ENCODE measurements at places on chromosomes 12 and 14. TPM values are rescaled to one million over a fixed set of nuclear protein-coding genes. Genes with fewer than 3 reads are reported as not detected.
A peak's percentile ranks its signal among the peaks of the same experiment; 100 is the strongest.

DNA sequence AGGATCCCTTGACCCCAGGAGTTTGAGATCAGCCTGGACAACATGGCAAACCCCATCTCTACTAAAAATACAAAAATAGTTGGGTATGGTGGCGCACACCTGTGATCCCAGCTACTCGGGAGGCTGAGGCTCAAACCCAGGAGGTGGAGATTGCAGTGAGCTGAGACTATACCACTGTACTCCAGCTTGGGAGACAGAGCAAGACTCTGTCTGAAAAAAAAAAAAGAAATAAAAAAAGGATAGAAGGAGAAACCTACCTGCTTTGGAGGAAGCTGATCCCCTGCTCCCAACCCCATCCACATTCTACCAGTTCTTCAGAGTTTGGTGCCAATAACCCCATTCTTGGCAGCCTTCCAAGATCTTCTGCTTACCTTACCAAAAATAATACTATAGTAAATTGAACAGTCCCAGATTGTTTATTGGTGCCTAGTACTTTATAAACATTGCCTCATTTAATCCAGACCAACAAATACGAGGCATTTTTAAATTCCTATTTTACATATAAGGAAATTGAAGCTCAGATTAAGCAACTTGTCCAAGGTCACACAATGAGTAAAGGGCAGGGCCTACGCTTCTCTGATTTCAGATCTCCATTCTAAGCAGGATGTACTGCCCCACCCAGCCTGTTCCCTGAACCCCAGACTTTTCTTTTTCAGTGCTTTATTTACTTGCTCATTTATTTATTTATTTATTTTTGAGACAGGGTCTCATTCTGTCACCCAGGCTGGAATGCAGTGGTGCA lies 33.2 kb upstream of the FAM222A start:
- DNase-seq: no peak

DNA sequence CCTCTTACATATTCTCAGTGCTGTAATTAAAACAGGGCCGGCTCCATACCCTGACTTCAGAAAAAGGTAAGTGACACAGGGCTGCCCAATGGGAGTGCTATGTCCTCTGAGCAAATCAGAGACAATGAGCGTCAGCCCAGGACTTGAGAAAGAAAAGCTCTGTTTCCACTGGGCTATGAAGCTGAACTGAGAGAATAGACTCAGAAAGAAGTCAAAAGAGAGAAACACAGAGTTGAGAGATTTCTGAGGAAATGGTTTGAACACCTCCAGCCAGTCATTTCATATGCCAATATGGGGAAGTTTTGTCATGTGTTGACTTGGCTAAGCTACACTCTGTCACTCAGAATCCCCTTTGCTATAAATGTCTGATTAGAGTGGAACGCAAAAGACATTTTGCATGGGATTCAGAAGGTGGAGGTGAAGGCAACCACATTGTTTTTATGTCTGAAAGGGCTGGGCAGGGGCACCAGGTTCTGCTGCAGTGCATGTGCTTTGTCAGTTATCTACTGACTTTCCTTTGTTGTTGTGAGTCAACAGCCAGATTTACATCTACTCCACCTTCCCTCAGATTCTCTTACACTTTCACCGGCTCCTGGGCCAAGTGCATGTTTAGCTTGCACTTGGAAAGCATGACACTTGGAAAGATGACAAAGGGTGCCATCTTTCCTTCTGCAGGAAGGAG lies 313.3 kb downstream of the DUSP6 start:
- DNase-seq: no peak

GRCh38 chr14:102363182-102363943 lies 622 bp downstream of the TECPR2 start:
- peak; percentile 33 for DNase-seq

GRCh38 chr12:116186482-116187150 lies 90.9 kb downstream of the MED13L start:
- no peak for DNase-seq

DNA sequence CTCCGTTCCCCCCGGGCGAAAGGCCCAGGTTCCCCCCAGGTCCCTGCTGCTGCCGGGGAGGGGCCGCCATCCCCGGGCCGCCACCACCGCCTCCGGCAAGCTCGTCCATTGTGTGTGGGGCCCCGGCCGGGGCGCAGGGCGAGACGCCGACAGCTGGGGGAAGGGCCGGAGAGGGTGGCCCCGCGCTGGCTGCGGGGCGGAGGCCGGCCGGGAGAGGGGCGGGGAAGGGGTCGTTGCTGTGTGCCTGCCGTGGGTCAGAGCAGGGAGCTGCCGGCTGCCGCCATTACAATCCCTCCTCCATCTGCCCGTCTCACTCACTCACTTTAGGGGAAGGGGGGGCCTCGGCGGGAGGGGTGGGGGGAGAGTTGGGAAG lies at the start of gene STRN3:
Gene STRN3, minus strand, starts transcription at position 303 of the 373 bp plus-strand sequence. Its CDS starts 194 bp downstream, at position 109.
- no peak for DNase-seq

Gene CDH24
- 1.6 TPM for total RNA-seq

Gene REP15
- total RNA-seq: 13.1 TPM
